ENCODE measurements at places on chromosomes 1 and 21. TPM values are rescaled to one million over a fixed set of nuclear protein-coding genes. Genes with fewer than 3 reads are reported as not detected.

VAV3 gene
- total RNA-seq: 4.4 TPM

SPRR2B gene
- not detected for total RNA-seq

REN gene
- not detected for total RNA-seq

HSD3B2 gene
- total RNA-seq: not detected

SPRR2G gene
- not detected for total RNA-seq

CCSAP gene
- total RNA-seq: 136 TPM

PAX7 gene
- not detected for total RNA-seq

OR2L3 gene
- 0.25 TPM for total RNA-seq

INSRR gene
- 0.25 TPM for total RNA-seq

ERVH48-1 gene
- total RNA-seq: not detected

OVAAL gene
- not detected for total RNA-seq

TTC39A gene
- total RNA-seq: 0.49 TPM

MAGOH gene
- 15.5 TPM for total RNA-seq

NTMT2 gene
- 0.49 TPM for total RNA-seq

SPRR1B gene
- not detected for total RNA-seq

SDC3 gene
- 98.1 TPM for total RNA-seq

NOS1AP gene
- 9.3 TPM for total RNA-seq

CLCNKB gene
- under 0.01 TPM for total RNA-seq

OLFM3 gene
- 24.3 TPM for total RNA-seq

VSIG8 gene
- not detected for total RNA-seq

S100A9 gene
- 20.2 TPM for total RNA-seq

PLEKHA6 gene
- 10.3 TPM for total RNA-seq

NOTCH2 gene
- 41.3 TPM for total RNA-seq

CFAP45 gene
- 0.74 TPM for total RNA-seq

GNAT2 gene
- total RNA-seq: not detected

OSCP1 gene
- 12.8 TPM for total RNA-seq

LCE1B gene
- not detected for total RNA-seq

CRYBG2 gene
- total RNA-seq: 1.5 TPM

S100A3 gene
- total RNA-seq: not detected

ANGPTL7 gene
- 0.25 TPM for total RNA-seq

RHBG gene
- total RNA-seq: not detected

OR2L8 gene
- total RNA-seq: 0.74 TPM

RNU1-2 gene
- 73,230 TPM for total RNA-seq

NLRP3 gene
- total RNA-seq: 0.74 TPM

ADCY10 gene
- total RNA-seq: 0.25 TPM

RGS18 gene
- 0.25 TPM for total RNA-seq
